ENCODE measurements at places on chromosomes 11 and 22.
A peak's percentile ranks its signal among the peaks of the same experiment; 100 is the strongest.

- DNase-seq = no peak
Observed at GRCh38 chr11:57770793-57771192, 9.2 kb downstream of the CTNND1 start.

DNA sequence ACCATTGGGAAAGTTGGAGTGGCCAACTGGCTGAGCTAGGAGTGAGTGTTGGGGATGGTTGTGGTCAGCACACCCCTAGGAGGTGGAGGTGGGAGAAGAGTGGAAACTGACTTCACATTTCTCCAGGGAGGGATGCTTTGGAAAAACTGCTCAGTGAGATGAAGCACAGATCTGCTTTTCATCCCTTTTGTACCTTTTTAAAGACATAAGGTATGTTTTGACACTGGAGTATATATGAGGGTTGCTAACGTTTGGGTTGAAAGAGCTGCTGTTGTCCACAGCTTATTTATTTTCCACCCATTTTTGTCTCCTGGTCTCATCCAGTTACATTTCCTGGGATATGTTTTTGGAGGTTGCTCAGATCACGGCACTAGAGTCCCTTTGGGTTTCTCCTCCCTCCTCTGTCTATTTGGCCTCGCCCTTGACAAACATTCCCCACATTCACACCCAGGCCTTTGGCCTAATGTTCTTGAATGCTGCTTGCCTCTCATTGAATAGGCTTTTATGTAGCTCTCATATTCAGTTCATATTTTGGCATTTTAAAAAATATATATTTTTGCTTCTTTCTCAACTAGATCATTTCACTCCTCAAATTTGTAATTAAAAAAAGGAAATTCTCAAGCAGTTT is 8.3 kb downstream of the SREBF2 start:
- no peak for DNase-seq

- no peak for DNase-seq
Observed at GRCh38 chr11:73395297-73396208, 19.4 kb downstream of the RELT start.

DNA sequence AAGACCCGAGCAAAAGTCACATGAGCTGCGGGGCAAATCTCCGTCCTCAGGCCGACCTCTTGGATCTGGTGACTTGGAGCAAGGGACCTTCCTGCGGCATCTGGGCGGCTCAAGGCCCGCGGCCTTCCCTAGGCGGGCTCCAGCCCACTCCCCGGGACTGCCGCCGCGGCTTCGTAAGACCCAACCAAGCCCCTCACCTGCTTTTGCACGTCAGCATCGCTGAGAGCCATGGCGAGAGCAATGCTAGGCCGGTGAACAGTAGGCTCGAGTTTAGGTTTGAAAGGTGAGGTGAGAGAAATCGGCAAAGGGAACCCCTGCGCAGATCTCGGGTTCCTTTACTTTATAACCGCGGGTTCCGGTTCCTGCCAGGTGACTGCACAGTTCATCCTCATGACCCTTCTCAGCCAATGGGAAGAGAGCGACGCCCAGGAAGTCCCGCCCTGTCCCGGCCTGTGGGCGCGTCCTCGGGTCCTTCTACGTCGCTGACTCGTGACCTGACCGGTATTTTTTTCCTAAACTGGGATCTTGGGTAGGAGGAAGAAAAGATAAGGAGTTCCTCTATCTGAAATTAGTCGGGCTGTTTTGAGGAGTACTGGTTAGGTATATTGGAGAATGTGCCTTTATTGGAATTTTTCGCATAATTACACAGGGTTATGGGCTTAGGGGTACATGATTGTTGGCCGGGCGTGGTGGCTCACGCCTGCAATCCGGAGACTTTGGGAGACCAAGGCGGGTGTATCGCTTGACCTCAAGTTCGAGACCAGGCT is at the start of gene ATP6V1E1:
Gene ATP6V1E1, minus strand, starts transcription at position 344 of the 767 bp plus-strand sequence. Its CDS starts 114 bp downstream, at position 230.
- DNase-seq = peak; percentile 92

- peak; percentile 48 for DNase-seq
Observed at GRCh38 chr11:68216171-68216938, 3.3 kb upstream of the KMT5B start.

DNA sequence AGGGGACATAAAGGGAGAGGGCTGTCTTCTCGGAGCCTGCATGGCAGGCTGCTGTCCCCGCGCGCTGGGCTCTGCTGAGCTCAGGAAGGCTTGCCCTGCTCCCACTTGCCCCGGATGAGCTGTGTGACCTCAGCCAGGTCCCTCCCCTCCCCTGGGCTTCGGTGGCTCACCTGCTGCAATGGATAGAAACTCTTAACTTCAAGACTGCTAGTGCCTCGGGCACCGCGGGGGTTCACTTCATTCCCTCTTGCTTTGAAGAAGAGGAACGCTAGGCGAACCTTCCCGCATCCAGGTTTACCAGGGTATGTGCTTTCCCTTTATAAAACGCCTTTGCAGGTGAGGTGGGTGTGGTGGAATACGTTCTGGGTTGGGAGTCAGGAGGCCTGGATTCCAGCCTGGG is 115.0 kb downstream of the PHF21B start:
- DNase-seq = no peak

- peak; percentile 32 for DNase-seq
Observed at GRCh38 chr22:41929418-41929810, 2.8 kb upstream of the TNFRSF13C start.

DNA sequence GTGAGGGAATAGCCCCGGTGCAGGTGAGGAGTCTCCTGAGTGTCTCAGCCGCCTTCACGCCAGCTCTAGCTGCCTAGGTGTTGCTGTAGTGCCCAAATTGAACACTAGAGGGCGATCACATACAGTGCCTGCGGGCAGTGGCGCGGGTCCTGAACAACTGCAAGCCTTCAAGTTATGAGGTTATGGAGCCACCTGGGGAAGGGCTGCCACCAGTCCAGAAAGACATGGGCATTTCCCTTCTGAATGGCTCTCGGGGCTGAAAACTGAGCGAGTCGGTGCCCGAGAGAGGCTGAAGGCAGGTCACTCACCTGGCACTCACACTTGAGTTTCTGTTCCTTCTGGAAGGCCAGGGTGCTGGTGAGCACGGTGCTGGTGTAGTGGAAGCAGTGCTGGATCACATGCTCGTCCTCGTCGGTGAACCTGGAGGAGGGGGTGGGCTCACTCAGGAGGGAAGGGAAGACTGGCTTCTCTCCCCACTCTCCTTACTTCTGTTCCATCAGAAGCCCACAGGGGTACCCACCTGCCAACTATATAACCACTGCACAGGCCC is 88.4 kb downstream of the PDE2A start:
- peak; percentile 34 for DNase-seq

GRCh38 chr11:1597994-1598380 is at the start of gene KRTAP5-2:
Gene KRTAP5-2 (minus strand): TSS chr11:1598294. CDS start chr11:1598250, 44 bp downstream.
- no peak for DNase-seq

DNA sequence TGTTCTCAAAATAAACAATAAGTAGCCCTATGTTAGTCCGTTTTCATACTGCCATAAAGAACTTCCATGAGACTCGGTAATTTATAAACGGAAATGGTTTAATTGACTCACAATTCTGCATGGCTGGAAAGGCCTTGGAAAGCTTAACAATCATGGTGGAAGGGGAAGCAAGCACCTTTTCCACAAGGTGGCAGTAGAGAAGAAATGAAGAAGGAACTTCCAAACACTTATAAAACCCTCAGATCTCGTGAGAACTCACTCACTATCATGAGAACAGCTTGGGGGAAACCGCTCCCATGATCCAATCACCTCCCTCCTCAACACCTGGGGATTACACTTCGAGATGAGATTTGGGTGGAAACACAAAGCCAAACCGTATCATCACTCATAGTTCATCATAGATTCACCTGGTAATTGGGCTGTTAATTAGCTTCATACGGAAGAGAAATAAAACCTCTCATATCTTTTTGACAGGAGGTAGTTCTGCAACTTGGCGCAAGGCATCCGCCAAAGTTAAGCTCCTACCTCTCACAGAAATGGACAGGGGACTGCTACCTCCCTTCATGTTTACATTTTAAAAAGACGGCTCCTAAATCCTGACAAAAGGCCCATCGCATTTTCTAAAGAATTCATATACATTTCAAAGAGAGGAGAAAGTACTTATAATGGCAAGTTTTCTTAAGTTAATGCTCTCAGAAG is 49.0 kb downstream of the MUC15 start:
- DNase-seq = no peak
